Activated CD4-positive, alpha-beta T cell treated with anti-CD3 and anti-CD28 coated beads, Interleukin-2, Interleukin-6, amounts not matched to agents 100 ng/mL and 50 ng/mL, durations not matched to agents 16 hours and 8 hours (primary cell): ENCODE measurements at places on chromosomes 2 and 18.

DNA sequence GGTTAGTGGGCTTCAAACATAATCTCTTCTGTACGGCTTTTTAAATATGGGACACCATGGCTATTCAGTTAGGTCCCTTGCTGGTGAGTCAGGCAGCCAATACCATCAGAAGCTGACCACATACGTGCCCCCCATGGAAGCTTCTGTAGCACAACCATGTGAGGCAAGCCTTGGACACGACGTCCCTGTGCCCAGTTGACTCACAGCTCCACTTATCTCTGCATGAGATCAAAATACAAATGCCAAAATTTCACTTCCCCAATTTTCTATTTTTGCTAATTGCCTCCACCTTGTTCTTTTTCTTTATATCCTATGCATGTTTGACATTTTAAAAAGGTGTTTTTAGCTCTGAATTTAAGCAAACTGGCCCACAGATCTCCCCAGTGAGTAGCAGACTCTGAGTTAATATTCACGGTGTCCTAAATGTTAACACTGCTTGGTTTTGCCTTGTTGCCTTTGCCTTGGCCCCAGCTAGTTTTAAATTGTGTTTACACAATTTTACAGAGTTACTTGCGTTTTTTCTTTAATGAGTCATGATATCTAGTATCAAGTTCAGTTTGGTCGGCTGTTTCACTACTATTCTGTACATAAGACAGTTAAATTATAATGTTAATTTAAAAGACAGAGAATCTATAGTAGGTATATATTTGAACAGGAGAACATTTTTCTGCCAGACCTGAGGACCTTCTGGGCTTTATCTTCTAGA lies 77.5 kb downstream of the CDCA7 start:
- no peak for DNase-seq

GRCh38 chr18:71011389-71011788 lies 722.5 kb downstream of the SOCS6 start:
- DNase-seq, result no peak

- no peak for DNase-seq
These were observed 6.5 kb downstream of the RNF103 start for GRCh38 chr2:86617153-86617552.

GRCh38 chr18:49970319-49970718 lies 157.0 kb upstream of the ACAA2 start:
- no peak for DNase-seq

DNA sequence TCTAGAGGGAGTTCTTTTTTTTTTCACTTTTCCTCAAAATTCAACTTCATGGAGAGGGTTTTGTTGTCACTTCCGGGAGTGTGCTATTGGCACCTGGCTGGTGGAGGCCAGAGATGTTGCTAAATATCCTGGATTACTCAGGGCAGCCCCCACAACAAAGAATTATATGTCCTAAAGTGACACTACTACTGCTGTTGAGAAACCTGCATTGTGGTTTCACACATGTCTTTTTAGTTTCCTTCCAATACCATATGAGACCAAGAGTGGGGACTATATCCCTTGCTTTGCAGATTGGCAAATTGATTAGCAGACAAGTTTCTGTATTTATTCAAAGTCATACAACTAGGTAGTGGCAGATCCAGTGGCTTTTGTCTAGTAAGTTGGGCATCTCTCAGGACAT lies 826.8 kb downstream of the TRIB2 start:
- DNase-seq, result peak; percentile 2

- no peak for DNase-seq
These were observed 18.3 kb upstream of the ICOS start for GRCh38 chr2:203918264-203918663.

DNA sequence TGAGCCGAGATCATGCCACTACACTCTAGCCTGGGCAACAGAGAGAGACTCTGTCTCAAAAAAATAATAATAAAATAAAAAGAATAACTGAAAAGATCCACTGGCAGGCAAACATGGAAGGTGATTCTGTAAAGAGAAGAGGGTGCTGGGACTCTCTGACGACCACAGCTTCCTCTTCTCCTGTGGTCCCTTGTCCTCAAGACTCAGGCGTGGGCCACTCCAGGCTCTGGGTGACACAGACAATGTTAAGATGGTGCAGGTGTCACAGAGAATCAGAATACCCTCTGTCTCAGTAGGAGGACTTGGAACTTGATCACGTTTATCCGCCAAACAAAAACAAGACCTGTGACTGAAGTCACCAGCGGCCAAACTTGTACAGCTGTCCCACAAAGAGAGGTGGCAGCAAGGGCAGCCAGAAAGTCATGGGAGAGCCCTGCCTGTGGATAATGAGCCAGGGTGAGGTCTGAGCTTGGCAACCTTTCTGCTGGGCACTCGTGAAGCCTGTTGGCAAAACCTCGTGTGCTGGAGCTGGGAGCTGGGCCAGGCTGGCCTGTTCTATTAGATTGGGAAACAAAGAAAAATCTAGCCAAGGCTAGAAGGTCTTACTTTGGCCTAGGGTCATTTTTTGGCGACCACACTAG lies 76.4 kb upstream of the ITGA6 start:
- DNase-seq, result no peak

GRCh38 chr2:151869291-151869690 lies 41.1 kb upstream of the ARL5A start:
- no peak for DNase-seq

DNA sequence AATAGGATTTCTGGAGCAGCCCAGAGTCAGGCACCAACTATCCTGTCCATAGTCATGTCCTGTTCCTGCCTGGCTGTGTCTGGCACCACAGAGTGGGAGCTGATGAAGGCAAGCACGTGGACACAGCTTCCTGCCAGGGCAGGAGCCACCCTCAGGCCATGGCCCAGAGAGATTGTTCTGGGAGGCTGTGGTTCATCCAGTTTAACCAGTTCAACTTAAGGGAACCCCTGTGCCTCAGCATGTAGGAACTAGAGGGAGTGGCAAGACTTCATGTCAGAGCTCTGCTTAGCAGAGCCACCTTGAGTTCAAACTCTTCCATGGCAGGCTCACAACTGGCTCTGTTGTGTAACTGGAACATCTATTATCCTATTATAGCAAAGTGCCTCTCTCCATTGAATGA lies 73.2 kb upstream of the NCKAP5 start:
- no peak for DNase-seq

DNA sequence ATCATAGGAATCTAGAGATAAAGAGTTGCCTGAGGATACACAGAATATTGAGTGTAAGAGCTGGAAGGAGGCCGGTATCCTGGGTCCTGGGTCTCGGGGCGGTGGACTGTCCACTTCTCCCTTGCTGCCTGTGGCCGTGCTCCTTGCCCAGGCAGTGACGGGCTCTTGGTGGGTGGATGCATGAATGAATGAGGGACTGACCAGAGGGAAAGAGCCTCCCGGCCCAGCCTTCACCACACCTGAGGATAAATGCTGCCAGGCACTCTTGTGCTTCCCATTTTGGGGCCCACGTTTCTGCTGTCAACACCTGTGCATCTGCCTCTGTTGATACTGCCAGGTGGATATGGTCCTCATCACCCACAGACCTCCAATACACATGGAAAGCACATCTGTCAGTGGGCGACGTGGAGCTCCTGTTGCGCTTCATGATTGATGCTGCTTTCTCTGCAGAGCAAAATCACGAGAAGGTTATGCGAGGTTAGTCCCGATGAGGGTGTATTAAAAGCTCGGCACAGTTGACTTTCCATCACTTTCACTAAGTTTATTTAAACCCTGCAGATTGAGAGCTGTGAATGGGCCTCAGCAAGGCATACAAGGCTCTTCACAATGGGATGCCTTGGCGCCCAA lies 211.4 kb downstream of the LDLRAD4 start:
- no peak for DNase-seq

- DNase-seq, result no peak
These were observed 143.7 kb downstream of the EIPR1 start for GRCh38 chr2:3233877-3234276.

- DNase-seq, result no peak
These were observed 1082.0 kb upstream of the ACVR2A start for GRCh38 chr2:146762786-146763185.

GRCh38 chr2:179804206-179804605 lies 57.2 kb downstream of the ZNF385B start:
- DNase-seq, result no peak

- DNase-seq, result no peak
These were observed 343.1 kb upstream of the SLC39A10 start for GRCh38 chr2:195313962-195314361.

- DNase-seq, result no peak
These were observed 28.6 kb downstream of the RNF144A start for GRCh38 chr2:6945821-6946220.

GRCh38 chr2:64137996-64138395 lies 6.2 kb downstream of the PELI1 start:
- no peak for DNase-seq

GRCh38 chr2:239610457-239611221 lies 209.8 kb upstream of the HDAC4 start:
- DNase-seq, result no peak

GRCh38 chr18:3397786-3398185 lies 52.2 kb upstream of the TGIF1 start:
- DNase-seq, result no peak

DNA sequence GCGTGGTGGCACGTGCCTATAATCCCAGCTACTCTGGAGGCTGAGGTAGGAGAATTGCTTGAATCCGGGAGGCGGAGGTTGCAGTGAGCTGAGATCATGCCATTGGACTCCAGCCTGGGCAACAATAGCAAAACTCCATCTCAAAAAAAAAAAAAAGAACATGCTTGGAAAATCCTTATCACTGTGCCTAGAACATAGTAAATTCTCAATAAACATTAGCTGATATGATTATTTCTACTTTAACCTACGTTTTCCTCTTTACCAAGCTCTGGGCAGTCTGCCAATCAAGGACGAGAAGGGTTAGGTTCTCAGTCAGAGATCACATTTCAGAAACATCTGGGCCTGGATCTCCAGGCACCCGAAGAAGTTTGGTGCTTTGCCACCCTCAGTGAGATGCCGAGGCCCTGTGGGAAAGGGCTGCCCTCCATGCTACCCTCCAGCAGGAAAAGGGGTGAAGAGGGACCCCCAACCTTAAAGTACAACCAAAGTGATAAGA lies 107.7 kb downstream of the BCL11A start:
- DNase-seq, result no peak

DNA sequence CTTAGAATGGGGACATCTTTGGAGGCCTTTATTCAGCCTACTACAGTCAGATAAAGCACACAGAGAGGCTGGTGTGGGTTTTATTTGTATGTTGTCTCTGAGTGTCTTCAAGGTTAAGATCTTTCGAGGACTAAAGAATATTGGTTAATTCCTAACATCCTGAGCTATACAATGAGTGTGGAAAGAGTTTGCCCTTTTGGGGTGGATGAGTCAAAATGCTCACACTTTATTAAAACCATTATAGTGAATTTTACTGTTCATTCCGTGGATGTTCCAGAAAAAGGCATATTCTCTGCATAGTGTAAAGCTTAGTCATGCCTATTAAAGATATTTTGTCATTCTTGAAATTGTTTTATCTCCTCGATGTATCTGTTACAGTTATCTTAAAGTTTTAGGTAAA lies 29.1 kb upstream of the SLC38A11 start:
- DNase-seq, result no peak

- DNase-seq, result peak; percentile 95
These were observed 121.0 kb upstream of the SLC39A10 start for GRCh38 chr2:195535911-195536522.

- DNase-seq, result peak; percentile 15
These were observed 89.6 kb downstream of the UPP2 start for GRCh38 chr2:158191076-158191895.

DNA sequence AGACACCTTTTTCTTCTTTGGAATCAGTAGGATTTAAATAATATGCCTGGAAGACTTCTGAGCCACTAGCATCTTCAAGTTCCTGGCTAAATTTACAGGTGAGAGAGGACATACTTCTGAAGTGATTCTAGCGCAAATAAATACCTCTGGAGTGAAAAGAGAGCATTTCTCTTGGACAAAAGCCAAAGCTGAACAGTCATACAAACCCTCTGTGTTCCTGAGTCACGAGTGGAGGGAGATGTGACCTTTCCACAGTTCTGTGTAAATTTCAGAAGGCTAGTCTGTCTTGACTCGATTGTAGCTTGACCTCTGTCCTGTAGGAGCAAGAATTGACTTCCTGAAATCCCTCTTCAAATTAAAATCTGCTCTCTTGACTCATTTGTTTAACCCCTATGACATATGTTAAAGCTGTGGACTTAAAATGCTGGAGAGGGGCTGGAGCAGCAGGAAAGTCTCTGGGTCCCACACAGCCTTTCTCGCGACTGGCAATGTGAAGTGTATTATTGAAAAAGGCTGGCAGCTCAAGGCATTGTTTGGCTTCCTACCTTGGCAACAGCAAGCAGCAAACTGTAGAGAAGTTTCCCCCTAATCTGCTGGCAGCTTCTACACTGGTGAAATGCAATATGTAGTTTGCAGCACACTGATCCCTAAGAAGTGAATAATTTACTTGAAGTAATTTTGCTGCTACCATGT lies 79.6 kb upstream of the GCFC2 start:
- DNase-seq, result no peak

DNA sequence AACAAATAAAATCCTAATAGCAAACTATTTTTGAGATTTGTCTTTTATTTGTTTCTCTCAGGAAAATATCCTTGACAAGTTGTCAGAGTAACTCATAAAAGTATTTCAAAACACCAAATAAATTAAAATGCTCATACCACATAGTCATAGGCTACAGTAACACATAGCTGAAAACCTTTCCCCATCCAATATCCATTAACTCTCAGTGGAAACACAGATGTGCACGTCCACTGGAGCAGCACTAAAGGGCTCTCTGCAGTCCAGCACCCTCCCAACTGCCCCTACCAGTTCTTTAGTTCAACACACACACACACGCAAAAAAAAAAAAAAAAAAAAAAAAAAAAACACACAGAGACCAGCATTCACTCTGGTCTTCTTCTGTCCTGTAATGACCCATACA lies 879 bp upstream of the XDH start:
- no peak for DNase-seq

GRCh38 chr2:75310876-75311275 lies 111.6 kb upstream of the TACR1 start:
- no peak for DNase-seq

- no peak for DNase-seq
These were observed 10.0 kb downstream of the SH3BP4 start for GRCh38 chr2:234961784-234962183.

DNA sequence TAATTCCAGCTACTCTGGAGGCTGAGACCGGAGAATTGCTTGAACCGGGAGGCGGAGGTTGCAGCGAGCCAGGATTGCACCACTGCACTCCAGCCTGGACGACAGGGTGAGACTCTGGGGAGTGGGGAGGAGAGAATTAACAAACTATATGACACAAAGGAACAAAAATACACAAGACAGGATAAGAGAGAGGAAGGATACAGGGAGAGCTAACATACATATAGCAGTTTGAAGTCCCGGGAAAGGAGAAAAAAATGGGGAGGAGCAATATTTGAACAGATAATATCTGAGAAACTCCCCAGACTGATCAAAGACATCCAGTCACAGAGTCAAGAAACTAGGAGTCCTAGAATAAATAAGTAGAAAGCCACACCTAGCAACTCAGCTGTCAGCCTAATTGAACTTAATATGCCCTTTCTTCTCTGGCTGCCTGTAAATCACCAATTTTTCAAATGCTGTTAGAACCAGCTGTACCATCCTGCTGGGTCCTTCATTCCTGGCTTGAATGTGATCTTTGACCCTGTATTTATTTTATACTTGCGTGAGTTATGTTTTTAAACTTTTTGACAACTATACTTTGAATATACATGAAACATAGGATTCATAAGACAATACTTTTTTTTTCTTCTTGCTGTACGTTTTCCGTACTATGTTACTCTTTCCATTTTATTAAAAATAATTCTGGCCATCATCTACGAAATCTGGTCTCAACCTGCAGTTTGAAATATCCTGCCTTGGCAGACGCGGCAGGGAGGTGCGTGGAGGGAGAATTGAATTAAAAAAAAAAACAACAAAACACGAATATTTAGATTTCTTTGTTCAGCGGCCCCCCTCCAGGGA lies 876 bp upstream of the CYP27A1 start:
- DNase-seq, result no peak
